Nucleus accumbens (tissue), 56 donors: ENCODE measurements at places on chromosomes 7 and 10.

DNA sequence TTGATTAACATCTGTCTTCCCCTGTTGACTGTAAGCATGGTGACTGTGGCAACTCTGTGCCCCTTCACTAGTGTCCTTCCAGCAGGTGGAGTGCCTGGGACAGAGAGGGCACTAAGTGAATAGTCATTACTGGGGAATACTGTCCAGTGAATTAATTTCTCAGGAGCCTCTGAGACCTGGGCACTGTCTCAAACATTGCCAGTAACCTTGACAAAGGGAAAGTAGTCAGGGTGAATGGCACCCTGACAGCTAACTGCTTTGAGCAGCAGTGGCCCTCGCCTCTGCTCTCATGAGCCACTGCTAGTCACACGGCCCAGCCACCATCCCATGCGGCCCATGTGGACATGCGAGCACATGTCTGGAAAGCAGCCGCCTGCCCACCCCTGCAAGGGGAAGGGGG, 13.1 kb upstream of the GRB10 start:
- no peak for DNase-seq

- DNase-seq: no peak
Observed at GRCh38 chr10:1762076-1762475, 24.8 kb upstream of the ADARB2 start.

DNA sequence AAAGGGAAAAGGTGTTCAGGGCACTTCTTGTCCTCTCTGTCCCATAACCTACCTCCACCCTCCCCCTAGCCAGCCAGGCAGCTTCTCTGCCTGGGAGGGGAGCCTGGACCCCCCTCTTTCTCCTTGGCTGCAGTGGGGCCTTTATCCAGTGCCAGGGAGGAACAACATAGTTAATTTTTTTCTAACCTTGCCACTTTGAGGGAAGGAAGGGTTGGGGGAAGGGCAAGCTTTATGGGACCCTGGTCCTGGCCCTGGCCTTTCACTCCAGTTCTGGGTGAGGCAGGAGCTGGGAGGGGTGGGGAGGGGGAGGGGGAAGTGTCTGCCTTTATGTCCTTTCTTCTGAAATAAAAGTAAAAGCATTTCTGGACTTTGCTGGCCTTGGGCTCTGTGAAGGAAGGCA, 4.5 kb downstream of the VGF start:
- no peak for DNase-seq

GRCh38 chr7:44236333-44236728, 35.6 kb downstream of the YKT6 start:
- DNase-seq: no peak

DNA sequence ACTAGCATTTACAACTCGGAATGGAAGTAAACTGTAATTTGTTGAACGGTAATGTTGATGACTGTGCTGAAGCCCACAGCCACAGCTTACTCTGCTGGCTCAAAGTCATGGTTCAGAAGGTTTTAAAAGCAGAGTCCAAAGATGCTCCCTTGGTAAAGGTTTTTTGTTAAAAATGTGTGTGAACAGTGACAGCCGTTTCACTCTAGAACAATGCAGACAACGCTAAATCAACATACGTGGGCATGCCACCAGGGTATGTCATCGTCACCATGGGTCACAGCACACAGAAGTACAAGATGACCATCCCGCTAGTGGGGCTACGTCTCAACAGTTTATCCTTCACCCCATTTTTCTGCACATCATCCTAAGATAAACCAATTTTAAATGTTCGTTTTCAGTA, 106.5 kb upstream of the LANCL2 start:
- DNase-seq: no peak

DNA sequence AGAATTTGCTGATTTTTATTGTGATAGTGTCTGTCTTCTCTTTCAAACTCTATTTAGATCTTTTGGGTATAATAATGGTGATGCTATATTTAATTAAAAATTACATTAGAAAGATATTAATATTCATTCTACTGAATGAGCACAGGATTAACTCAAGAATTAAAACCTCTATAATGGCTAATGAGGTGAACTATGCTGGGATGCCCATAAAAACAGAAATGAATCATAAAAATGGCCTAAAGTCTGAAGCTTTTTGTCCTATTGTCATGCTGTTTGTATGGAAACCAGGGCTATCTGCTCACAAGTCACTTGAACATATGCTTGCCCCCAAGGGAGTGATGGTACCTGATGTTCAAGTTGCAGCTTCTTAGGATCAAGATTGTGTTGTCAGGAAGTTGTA, 76.2 kb upstream of the ICA1 start:
- DNase-seq: no peak

DNA sequence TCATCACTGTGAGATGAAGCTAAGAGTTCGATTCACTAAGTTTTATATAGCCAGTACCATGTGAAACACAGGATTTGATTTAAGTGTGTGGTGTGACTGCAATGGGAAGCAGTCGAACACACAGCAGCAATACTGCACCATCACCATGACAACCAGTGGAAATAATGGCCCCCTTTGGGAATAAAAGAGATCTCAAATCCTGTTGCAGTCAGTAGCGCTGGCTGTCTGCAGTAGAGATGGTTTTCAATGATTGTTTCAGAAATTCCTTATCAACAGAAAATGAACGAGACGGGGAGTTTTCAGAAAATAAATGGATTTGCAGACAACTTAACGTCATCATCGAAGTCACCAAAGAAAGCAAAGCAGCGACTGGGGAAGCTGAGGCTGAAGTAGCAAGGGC, 91.0 kb downstream of the PTPRE start:
- no peak for DNase-seq

GRCh38 chr10:43026039-43026973, 50.6 kb upstream of the RET start:
- DNase-seq: no peak

DNA sequence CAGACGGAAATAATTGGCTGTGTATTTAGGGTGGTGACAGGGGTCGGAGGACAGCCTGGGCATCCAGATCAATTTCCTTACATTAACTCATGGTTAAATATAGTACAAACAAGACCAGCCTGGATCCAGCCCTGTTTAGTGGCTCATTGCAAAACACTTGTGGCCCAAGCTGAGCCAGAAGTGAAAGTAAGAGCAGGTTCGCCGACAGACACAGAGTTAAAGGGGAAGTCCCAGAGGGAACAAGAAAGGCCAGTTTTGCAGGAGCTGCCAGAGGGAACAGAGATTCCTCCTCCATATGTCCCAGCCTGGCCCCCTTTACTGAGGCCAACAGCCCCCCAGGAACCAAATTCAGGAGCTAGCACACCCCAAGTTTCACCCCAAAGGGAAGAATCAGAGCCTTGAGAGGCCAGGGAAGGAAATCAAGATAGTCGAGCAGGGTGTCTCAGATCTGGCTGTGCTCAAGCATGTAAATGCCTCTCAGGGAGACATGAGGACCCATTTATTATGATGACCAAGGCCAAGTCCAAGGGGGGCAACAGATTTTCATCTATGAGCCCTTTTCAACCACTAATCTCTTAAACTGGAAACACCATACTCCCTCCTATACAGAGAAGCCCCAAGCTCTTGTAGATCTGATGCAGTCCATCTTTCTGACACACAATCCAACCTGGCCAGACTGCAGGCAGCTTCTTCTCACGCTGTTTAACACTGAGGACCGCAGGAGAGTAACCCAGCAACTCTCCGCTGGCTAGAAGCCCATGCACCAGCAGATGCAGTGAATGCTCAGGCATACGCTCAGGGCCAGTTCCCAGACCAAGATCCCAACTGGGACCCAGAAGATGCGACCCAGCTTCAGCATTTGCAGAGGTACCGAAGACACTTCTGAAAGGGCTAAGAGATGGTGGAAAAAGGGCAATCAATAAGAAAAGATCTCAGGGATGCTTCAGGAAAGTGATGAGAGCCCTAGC, 15.9 kb upstream of the ADCK2 start:
- DNase-seq: no peak

DNA sequence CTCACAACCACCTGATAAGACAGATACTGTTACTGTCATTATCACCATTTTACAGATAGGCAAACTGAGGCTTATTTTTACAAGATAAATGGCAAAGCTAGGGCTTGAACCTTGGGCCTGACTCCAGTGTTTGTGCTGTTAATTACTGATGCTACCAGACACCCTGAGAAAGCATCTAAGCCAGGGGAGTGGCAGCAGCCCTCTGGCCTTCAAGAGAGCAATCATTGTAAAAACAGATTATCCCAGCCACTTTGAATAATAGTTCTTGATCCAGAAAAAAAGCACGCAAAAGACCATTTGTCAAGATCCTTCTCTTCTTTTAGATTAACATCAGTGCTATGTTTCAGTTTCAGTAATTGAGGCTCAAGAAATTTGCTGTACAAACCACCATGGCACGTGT, 109.5 kb downstream of the PLCE1 start:
- no peak for DNase-seq

DNA sequence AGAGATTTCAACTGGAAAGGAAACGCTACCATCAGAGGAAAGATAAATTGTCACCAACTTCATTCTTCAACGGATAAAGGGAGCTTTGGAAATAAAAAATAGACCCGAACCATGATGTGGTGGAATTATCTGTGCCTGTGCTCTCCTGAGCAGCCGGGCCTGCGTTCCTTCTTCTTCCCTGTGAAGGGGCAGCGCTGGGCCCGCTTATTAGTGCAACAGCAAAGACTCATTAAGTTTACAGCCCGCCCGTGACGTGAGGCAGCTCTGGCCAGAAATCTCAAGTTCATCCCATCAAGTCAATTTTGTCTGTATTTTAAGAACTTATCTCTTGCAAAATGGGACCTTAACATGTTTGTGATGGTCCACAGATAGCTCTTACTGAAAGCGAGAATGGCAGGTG, 193.7 kb downstream of the ADARB2 start:
- no peak for DNase-seq

DNA sequence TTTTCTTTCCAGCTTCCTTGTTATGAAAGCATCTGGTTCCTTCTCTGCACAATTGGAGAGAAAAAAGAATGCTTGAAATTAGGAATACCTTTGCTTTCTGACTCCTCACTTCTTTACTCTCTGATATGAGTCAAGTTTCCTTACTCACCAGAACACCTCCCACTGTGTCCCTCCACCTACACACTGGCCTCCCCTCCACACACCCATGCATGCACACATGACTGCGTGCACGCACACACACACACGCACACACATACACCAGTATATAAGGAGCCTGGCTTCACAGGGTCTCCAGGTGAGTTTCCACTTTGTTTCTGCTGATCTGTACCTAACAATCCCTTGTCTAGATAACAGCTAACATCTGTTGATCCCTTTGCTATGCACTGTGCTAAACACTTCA, 11.4 kb upstream of the PTER start:
- DNase-seq: no peak

GRCh38 chr7:1458683-1459511, at the start of gene MICALL2:
Gene MICALL2 (minus strand): TSS chr7:1459470. CDS start chr7:1459326, 144 bp downstream.
- no peak for DNase-seq

GRCh38 chr7:142323706-142324105, 65.8 kb upstream of the PRSS58 start:
- DNase-seq: no peak

DNA sequence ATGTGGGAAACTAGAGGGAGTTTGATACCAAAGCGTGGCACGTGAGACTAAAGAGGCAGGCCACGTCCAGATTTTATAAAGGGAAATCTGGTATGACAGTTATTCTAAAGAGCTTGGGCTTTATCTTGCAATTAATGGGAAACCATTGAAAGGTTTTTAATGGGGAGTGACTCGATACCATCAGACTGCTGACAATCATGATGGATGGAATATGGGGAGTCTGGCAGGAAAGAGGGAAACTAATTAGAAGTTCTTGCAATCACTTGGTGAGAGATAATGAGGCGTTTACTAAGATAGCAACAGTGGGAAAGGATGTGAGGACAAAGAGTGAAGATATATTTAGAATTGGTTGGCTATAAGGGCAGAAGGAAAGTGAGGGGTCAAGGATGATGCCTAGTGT, 94.0 kb downstream of the MBL2 start:
- DNase-seq: no peak

- DNase-seq: no peak
Observed at GRCh38 chr10:132535065-132535651, 2.4 kb upstream of the INPP5A start.

- no peak for DNase-seq
Observed at GRCh38 chr7:44461387-44461786, 29.1 kb downstream of the NUDCD3 start.

DNA sequence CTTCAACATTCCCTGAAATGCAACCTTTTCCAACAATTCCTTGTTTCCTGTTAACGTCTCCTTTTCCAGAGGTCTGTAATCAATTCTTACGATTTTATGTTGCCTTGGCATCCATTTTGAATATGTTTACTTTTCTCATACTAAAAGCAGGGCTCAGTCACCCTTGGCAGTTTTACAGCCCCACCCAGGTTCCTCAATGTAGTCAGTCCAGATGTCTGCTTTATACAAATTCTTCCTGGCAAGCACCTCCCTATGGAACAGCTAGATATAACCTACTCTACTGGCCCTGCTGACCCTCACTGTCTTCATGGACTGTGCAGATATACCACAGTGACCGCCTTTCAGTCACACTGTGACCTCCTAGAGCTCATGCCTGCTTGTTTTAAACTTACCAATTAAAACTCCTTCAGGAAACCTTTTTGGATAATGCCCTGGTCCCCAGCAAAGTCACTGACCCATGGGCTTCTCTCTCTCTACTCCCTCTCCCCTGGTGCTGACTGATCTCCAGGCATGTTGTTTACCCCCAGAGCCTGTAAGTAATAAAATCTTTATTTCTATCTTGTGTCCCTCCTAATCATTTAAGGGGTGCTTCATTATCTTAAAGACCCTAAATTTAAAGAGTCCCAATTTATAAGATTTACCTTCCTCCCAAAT, 147.1 kb upstream of the STEAP1 start:
- no peak for DNase-seq

DNA sequence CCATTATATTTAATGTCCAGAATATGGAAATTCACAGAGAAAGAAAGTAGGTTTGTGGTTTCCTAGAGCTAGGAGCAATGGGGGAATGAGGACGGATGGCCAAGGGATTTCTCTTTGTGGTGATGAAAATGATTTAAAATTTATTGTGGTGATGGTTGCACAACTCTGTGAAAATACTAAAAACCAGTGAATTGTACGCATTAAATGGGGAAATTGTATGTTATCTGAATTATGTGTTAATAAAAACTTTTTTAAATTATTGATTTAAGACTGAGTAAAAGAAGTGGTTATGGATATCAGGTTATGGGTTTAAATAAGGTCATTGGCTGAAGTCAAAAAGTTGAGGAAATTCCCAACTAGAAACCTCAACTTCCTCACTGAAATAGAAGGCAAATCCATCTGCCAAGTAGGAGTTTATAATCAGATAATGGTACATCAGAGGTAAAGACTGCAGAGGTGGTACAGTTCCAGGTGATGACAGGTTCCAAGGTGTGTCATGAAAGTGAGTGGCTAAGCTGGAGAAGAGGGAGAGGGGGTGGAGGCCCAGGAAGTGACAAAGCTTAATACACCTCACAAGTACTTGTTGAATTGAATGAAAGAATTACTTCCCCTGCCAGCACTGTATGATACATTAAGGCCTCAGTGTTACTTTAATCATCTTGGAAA, 68.9 kb upstream of the CCDC71L start:
- no peak for DNase-seq

DNA sequence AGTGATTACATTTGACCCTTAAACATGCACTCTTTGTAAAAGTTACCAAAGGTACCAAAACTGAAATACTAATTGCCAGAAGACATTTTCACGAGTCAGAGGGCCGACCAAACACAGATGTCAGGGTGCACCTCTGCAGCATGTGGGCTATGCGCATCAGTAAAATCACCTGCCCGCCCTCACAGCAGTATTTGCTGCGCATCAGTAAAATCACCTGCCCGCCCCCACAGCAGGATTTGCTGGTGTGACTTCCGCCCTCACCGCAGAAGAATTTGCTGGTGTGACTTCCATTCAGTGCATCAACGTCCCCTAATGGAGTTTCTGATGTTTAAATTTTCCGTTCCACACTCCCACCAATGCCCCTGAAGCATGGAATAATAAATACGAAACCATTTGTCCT, 202.9 kb downstream of the PTPRN2 start:
- no peak for DNase-seq

- no peak for DNase-seq
Observed at GRCh38 chr7:96320442-96320841, 1.5 kb downstream of the SLC25A13 start.
